ENCODE measurements at places on chromosomes 5 and 9.

DNA sequence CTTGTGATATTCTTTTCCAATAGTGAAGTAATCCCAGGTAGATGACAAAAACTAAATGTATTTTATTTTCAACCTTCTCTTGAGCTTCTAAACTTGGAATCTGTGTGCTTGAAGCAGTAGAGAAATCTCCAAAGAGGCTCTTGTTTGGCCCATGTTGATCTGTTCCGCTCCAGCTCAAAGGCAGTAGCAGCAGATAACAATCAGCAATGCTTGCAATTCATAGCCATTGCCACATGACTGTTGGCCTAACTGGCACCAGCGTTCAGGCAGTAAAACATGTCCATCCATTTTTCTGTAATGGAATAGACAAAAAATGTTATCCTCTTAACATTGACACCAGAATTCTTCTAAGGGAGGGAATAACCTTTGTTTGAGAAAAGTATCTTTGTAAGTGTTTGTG, 270.7 kb upstream of the MSX2 start:
- no peak for DNase-seq

- no peak for DNase-seq
Observed at GRCh38 chr5:8720506-8720905, 825.4 kb downstream of the SEMA5A start.

DNA sequence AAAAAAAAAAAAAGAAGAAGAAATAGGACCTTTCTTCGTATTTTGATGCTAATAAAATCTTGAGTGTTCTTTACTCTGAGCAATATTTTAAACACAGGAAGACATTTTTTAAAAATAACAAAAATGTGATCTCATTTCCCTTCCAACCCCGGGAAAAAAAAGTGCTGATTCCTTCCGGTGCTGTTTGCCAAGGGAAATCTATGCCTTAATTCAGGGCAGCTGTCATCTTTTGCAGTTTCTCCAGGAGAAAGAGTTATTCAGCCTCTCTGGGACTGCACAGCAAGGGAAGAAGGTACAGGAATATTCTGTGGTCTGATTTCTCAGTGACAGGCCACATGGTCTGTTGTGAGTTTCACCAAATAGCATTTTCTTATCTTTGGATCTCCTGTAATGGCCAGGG, 291.9 kb upstream of the IRX1 start:
- DNase-seq, result no peak

DNA sequence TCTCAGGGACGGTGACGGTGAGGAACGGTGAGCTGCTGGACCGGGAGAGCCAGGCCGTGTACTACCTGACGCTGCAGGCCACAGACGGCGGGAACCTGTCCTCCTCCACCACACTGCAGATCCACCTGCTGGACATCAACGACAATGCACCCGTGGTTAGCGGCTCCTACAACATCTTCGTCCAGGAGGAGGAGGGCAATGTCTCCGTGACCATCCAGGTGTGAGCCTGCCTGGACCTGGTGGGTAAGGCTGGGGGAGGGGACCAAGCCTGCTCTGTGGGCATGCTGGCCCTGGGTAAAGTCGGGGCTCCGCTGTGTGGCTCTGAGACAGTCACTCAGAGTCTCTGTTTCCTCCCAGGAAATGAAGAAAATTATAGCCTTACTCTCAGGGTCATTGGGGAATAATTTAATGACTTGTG, 29.3 kb downstream of the CDHR2 start:
- DNase-seq, result no peak

DNA sequence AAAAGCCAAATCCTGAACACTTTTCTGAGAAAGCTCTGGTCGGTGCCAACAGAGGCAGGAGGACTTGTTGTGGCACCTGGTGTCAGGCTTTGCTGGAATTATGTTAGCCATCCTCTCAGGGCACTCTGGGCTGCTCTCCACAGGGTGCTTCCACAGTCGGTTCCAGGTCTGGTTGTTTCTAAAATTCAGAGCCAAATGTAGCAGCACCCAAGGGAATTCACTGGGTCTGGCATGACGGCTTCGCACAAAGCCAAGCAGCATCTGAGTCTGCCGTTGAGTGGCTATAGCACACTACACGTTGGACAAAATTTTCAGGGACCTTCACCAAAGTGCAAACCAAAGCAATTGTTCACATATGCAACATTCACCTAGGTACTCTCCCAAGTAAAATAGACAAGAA, 110.2 kb downstream of the PJA2 start:
- DNase-seq, result no peak

- no peak for DNase-seq
Observed at GRCh38 chr9:69599232-69599971, 72.8 kb downstream of the APBA1 start.

DNA sequence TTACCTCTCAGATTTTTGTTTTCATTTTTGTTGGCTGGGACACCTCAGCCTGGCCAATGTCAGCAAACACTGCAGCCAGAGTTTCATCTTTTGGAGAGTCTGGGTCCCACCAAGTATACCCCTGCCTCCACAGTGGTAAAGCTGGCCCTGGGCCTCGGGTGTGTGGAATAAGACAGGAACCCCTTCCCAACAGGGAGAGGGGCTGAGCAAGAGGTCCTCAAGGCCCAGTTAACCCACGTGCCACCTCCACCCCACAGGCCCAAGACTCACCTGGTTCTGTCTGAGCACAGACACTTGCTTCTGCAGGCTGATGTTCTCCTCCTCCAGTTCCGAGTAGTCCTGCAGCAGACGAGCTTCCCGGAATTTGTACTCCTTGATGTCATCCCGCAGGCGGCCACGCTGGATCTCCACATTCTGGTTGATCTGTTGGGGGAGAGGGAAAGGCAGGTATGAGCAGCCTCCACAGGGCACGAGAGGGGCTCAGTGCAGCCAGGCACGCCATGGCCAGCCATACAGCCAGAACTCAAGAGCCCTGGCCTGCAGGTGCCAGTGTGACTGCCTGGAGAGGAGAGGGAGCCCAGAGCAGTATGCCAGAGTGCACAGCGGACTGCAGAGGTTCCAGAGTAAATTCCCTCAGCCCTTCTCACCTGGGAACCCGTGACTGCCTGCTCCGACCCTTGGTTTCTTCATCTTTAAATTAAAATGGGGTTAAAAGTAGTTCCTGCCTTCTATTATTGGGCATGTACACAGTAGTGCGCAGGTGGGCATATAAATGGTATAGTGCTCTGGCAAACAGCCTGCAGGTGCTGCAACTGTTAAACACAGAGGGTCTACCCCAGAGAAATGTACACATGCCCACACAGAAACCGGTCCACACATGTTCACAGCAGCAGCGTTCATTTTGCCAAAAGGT, 42.0 kb downstream of the BICD2 start:
- DNase-seq, result no peak

GRCh38 chr5:137705106-137705505, 30.8 kb downstream of the KLHL3 start:
- no peak for DNase-seq

DNA sequence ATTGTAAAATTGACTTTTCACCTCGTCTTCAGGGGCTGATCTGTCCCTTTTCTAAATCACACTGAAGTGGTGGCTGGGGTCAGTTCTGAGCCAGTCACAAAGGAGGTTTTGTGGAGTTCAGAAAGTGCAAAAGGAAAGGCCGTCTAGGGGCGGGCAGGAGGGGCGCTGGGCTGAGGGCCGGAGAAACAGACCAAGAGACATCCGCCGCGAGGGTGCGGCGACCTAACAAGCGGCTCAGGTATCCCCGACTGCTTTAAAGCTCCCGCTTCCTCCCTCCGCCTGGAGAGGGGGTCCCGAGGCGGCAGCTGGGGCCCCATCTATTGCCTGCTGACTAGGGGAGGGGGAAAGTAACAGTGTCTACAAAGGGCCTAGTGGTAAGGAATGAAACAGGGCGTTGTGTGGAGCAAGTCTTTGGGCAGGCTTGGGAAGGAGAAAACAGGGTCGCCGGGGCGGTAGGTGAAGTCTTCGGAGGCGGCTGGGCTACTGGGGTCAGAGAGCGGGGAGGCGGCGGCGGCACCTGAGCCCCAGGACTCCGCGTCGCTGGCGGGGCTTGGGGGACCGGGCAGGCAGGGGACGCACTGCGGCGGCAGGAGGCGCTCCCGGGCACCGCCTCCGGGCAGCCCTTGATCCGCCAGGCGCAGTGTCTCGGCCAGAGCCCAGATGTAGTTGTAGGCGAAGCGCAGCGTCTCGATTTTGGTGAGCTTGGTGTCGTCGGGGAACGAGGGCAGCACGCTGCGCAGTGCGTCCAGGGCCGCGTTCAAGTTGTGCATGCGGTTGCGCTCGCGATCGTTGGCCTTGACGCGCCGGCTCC, 950 bp downstream of the NEUROG1 start:
- DNase-seq, result no peak

DNA sequence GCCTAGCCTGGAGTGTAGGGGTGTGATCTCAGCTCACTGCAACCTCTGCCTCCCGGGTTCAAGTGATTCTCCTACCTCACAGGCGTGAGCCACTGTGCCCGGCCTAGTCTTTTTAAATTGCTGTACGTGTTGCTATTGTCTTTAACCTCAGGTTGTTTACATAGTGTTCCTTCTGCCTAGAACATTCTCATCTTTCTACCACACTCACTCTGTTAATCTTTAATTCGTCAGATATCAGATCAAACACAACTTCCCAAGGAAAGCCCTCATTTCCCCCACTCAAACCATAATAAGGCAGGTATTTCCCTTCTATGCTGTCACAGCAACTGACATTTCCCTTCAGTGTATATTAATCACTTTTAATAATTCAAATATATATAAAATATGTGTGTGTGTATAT, 1310.0 kb upstream of the C9orf72 start:
- no peak for DNase-seq

Measured in stimulated activated CD8-positive, alpha-beta memory T cell treated with anti-CD3 and anti-CD28 coated beads, Interleukin-12 subunit alpha, Interleukin-12 subunit beta, amount 100 ng/mL, for 1 hour (primary cell).